Femur (tissue), 1 donor: ENCODE measurements at places on chromosomes 6 and 20.

- peak; percentile 47 for DNase-seq
Observed at GRCh38 chr6:134512981-134513391, 195.1 kb upstream of the SGK1 start.

- peak; percentile 93 for DNase-seq
Observed at GRCh38 chr6:159163901-159164370, 5.3 kb upstream of the FNDC1 start.

DNA sequence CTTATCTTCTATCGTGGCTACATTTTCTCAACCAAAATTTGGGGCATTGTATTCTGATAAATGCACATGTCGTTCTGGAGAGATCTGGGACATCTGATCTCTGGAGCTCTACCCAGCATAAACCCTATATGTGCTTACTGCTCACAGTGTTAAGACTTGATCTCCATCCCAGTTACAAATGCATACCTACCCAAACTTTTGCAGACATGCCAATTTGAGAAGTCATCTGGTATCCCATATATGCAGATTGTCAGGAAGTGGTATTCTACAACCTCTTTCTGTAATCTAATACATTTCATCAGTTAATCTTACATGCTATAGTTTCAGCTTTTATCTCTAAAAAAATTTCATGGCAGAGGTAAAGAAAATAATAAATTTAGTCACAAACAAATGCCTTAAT lies 11.2 kb downstream of the BAG2 start:
- no peak for DNase-seq

DNA sequence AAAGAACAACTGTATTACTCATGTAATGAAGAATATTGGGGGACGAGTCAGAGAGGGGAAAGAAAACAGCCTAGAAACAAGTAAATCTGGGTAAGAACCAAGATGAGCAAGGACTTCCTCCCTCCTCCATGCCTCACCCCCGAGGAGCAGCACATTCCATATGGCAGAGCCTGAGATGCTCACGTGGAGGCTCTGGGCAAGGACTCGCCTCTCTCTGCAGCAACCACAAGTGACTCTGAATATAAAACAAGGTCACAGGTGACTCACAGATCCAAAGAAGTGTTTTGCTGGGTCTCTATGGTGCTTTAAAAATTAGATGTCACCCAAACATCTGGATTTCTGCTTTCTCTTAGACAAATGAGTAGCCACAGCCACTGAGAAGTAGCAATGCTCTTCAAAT lies 453.0 kb upstream of the SULF2 start:
- no peak for DNase-seq

GRCh38 chr20:35821807-35822242 lies 50.0 kb downstream of the PHF20 start:
- no peak for DNase-seq

- DNase-seq: no peak
Observed at GRCh38 chr6:170282512-170283158, 8.2 kb downstream of the DLL1 start.

DNA sequence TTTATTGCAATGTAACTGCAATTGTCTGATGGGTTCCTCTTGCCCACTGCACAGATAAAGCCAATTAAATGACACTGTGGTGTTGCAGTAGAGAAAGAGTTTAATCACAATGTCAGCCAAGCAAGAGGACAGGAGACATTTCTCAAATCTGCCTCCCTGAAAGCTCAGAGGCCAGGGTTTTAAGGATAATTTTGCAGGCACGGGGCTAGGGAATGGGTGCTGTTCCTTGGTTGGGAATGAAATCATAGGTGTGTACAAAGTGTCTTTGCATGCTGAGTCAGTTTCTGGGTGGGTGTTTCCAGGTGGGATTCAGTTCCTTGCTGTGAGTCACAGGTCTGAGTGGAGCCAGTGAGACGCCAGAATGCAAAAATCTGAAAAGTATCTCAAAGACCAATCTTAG lies 271.4 kb downstream of the DOK5 start:
- no peak for DNase-seq

GRCh38 chr20:23157734-23158133 lies 71.6 kb upstream of the CD93 start:
- peak; percentile 10 for DNase-seq

GRCh38 chr20:43988867-43989266 lies 74.2 kb downstream of the TOX2 start:
- no peak for DNase-seq

- no peak for DNase-seq
Observed at GRCh38 chr20:57399587-57400155, 8.5 kb downstream of the RBM38 start.

- DNase-seq: no peak
Observed at GRCh38 chr20:366041-366718, 14.4 kb upstream of the TRIB3 start.

- DNase-seq: peak; percentile 38
Observed at GRCh38 chr6:80638213-80639055, 532.0 kb downstream of the BCKDHB start.

DNA sequence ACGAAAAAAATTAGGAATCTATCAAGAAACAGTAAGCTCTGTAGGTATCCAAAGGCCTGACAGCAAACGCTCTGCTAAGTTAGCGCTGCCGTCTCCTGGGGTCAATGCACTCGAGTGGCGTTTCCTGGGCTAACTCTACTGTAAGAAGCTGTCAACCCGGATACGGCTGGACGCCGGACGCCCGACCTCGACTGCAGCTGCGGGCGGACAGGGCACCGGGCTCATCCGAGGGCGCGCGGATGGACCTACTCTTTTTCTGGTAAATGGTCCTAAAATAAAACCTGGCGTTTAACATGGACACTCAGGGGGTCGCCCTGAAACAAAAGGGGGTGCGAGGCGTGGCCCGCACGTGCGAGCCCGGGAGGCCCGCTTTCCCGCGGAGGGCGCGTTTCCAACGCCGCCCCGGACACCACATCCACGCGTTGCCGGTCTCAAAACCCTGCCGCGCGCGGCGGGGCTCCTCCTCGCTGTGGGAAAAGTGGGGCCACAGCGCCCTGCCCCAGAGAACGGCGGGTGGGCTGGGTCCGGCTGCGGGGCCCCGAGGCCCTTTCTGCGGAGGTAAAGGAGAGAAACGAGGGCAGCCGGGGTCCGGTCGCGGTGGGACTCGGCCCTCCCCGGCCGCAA lies 537 bp downstream of the TCP1 start:
- peak; percentile 66 for DNase-seq

- DNase-seq: no peak
Observed at GRCh38 chr6:135192256-135193174, 11.4 kb downstream of the MYB start.

GRCh38 chr6:147157930-147158329 lies 46.3 kb upstream of the STXBP5 start:
- no peak for DNase-seq

DNA sequence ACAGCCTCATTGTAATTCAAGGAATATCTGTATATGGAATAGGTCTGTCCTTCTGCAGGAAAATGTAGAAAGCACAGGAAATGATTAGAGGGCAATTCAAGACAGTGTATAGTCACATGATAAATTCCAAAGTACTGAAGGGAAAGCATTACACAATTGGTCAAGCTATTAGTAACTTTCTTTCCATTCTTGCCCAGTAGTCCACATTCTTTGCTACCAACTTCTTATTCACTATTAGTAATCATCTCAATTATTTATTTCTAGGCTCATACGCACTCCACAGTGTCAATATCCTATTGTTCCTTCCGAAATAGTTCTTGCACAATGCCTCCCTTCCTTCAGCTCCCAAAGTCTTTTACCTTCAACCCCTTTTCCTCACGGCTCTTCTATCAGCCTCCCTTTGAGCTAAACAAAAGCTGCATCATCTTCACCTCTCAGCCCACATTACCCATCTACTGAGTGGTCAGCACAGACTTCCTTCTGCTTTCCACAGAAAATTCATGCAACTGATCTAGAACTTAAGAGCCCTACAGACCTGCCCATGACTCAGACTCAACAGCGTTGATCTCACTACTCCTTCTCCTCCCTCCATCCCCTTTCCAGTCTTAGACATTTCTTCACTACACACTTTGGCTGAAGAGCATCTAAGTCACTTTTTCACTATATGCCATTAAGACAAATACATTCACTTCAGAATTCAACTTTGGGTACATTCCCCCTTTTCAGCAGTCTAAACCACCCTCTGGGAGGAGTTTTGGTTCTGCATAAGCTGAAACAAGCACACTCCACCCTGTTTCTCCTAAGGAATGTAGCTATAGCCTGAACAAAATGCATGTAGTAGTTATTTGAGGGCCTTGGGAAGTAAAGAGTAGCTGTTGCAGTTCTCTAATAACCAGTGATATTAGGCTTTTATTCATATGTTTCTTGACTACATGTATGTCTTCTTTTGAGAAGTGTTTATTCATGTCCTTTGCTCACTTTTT lies 157.9 kb downstream of the KIF16B start:
- DNase-seq: no peak

- DNase-seq: no peak
Observed at GRCh38 chr20:6026051-6026450, 27.8 kb downstream of the LRRN4 start.

DNA sequence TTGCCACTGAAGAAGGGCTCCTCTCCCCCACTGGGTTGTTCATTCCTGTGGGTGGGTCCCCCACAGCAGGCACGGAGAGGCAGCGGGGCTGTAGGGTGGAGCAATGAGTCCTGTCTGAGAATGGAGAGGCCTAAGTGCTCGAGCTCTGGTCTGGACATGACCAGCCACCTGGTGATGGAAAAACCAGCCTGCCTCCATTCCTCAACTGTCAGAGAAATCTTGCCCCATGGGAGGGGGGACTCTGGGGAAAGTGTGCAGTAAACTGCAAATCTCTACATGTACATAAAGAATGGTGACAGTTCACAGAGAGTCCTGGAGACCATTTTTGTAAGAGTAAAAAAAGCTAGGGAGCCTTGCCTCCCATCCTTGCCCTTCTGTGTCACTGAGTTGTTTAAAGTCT lies 34.1 kb downstream of the INSM1 start:
- DNase-seq: no peak

- no peak for DNase-seq
Observed at GRCh38 chr6:119633461-119633860, 283.9 kb upstream of the MAN1A1 start.

GRCh38 chr20:11186301-11187008 lies 512.7 kb upstream of the JAG1 start:
- DNase-seq: no peak

GRCh38 chr6:25220857-25221256 lies 58.3 kb upstream of the CARMIL1 start:
- DNase-seq: no peak

- peak; percentile 38 for DNase-seq
Observed at GRCh38 chr20:25081065-25081729, 744 bp downstream of the VSX1 start.

- no peak for DNase-seq
Observed at GRCh38 chr6:108127826-108128225, 38.0 kb upstream of the NR2E1 start.

GRCh38 chr20:63878899-63879663 lies 14.0 kb downstream of the TPD52L2 start:
- DNase-seq: peak; percentile 39

DNA sequence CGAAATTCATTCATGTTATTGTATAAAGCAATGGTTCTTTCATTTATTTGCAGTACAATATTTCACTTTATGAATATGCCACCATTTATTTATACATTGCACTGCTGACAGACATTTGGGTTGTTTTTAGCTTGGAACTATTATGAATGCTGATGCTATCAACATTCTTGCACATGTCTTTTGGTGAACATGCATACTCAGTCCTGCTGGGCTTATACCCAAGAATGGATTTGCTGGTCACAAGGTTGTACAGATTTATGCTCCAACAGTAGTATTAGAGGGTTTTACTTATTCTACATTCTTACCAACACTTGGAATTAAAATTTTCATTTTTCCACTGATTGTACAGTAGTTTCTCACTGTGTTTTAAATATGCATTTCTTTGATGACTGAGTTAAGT lies 126.2 kb downstream of the PTPRK start:
- DNase-seq: no peak

GRCh38 chr6:31898383-31899011 lies 999 bp upstream of the EHMT2 start:
- DNase-seq: no peak

DNA sequence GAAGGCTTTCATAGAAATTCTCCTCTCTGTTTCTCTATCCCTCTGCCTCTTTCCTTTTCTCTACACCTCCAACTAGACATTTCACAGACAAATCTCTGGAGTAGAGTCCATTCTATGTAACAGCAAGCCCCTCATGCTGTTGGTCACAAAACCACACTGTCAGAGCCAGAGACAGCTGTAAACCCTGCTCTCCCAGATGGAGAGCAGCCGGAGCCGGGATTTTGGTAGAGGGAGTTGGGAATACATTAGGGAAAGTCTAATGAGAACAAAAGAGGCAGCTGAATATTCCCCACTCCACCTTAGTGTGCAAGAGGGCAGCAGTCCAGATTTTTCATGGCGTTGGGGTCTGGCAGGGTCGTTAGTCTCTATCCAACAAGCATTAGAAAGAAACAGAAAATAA lies 68.3 kb upstream of the EDN1 start:
- no peak for DNase-seq

DNA sequence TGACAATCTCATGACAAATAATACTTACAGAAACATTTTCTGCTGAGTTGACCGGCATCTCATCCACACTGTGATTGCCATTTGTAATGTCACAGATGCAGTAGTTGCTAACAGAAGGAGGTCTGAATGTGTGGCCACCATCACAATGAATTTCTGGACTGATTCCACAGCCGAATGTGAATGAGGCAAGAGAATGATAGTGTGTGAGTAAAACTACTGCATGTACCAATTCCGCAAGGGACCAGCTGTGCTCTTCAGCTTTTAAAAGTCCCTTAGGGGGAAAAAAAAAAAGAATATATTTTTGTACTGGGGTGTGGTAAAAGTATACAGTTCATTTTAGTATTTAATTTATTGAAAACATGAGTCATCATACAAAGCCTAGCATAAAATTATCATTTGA lies 96.2 kb downstream of the SESN1 start:
- no peak for DNase-seq

DNA sequence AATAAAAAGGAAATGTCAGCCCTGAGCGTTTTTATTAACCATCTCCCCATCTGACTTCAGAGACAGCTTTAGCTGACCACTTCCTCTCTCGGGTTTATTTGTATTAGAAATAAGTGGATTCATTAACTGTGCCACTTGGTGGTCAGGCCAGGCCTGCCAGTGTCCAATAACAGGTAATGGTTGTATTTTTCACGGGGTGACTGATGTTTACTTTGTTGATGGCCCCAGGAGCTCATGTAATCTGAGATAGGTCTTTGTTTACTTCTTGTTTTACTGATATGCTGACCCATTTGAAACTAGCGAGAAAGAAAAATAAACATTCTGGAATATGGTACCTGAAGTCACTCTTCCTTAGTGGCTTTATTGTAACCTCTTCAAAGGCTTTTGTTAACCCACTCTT lies 504.3 kb upstream of the SLC35B3 start:
- no peak for DNase-seq

GRCh38 chr6:129073691-129074395 lies 190.9 kb downstream of the LAMA2 start:
- DNase-seq: no peak

- no peak for DNase-seq
Observed at GRCh38 chr6:14824484-14825275, 421.2 kb upstream of the JARID2 start.

GRCh38 chr6:113562248-113562647 lies 294.9 kb upstream of the MARCKS start:
- no peak for DNase-seq

GRCh38 chr6:133606852-133607251 lies 282.1 kb upstream of the TCF21 start:
- no peak for DNase-seq

GRCh38 chr6:161924516-161925116 lies 650.8 kb upstream of the AGPAT4 start:
- no peak for DNase-seq
